NCI-H774 (cell line): ENCODE measurements at places on chromosomes 3 and 15.

DNA sequence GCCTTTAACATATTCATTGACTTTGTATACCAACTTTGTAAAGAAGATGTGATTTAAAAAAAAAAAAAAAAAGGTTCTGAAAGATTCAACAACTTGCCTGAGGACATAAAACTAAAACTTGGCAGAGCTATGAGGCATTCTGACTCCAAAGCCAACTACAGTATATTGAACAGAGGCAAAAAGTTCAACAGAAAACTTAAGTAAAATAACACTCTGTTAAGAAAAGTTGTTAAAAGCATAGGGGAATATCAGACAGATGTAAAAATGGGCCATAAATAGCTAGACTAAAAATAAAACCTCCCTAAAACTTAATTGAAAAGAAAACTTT, 23.4 kb downstream of the GOLIM4 start:
- no peak for DNase-seq

DNA sequence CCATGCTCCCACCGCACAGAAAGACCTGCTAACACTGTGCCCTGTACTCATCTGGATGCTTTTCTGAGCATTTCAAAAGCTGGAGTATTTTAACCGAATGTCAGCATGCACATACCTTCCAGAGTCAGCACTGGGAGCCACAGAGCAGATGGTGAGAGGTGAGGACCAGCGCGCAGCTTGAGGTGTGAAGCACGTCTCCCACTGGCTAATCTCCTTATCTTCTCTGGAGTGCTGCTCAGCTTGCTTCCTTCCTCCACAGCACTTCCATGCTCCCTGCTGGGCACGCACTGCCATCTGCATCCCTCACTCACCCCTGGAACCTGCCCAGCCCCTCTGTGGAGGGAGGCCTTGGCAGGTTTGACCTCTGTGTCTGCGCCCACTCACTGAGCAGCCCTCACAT, at the start of gene GNB5:
Gene GNB5 (minus strand): TSS at position 186 of the 400 bp plus-strand sequence. CDS start 6,716 bp downstream, outside the sequence.
- DNase-seq: no peak

- DNase-seq: no peak
These were observed 87.3 kb downstream of the CACNA1D start for GRCh38 chr3:53581671-53582070.

DNA sequence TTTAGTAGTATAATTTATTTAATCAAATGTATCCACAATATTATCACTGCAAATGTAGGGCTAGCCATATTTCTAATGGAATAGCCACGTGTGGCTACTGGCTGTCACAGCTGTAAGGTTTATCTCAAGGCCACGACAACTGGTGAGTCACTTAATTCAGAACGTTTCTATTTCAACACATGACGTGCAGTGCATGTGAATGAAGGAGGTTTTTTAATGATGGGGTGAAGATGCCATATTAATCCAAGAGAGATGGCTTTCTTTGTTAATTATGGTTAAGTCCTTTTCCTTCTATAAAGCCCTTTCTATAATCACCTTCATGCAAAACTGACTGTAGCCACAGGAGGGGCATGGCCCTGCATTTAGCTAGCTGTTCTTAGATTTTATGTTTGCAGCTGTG, 212.0 kb downstream of the FEZF2 start:
- no peak for DNase-seq

DNA sequence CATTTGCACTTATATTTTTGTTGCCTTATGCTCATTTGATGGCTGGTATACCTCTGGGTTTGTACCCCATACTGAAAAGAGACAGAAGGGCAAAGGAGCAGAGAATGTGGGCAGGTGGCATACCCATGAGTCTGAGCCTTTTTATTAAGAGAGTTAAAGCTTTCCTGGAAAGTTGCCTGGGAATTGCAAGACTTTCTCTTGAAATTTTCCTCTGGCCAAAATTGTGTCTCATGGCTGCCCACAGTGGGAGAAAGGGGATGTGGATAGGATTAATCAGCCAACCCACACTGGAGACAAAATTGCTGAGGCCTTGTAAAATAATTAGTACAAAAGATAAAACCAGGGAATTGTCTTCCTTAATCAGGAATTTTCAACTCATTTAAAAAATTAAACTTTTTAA, 8.2 kb upstream of the NMD3 start:
- DNase-seq: no peak

GRCh38 chr3:156705761-156706616, 31.6 kb downstream of the TIPARP start:
- no peak for DNase-seq

- no peak for DNase-seq
These were observed 11.4 kb upstream of the MGA start for GRCh38 chr15:41648770-41649169.

GRCh38 chr3:196777836-196778235, 38.2 kb downstream of the PAK2 start:
- DNase-seq: no peak

DNA sequence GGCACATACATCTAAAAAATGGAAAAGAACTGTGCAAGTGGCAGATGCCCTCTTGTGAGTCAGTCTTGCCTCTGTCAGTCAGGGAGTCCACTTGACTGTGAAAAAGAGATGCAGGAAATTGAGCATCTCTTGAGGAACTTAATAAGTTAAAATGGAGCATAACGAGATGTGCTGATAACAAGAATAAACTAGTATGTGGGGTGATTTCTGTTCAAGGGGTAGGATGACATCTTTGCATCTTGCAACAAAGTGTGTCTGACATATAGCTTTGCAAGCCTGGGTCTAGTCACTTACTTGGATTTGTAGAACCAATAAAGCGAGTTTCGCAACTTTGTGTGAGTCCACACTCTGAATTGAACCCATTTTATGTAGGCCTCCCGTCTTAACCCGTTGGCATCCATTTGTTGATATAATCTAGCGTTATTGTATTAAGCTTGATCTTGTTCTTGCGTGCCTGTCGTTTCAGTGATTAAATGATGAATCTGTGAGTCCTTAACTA, 2.2 kb downstream of the USP3 start:
- DNase-seq: no peak

GRCh38 chr3:135041601-135042000, 246.5 kb downstream of the EPHB1 start:
- no peak for DNase-seq

DNA sequence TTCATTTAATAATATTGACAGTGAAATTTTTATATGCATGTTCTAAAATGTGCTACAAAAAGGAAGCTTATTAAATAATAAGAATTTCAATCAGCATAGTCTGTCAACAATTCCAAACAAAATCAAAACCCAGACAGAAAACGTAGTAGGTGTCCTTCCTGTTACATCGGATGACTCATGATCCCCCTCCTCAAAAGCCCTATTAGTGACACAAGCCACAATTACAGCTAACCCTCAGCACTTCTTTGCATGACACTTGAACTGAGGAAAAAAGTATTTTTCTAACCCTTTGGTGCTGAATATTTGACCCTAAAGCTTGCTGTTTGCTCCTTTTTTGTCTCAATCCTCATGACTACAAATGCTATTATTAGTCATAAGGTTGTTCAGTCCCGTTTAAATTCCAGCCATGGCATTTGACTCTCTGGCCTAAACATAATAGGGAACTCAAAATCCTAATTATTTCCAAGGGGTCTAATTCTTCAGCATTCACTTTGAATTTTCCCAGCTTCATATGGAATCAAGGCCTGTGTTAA, 78.1 kb downstream of the COL8A1 start:
- DNase-seq: no peak
